ENCODE measurements at places on chromosomes 4 and X.

DNA sequence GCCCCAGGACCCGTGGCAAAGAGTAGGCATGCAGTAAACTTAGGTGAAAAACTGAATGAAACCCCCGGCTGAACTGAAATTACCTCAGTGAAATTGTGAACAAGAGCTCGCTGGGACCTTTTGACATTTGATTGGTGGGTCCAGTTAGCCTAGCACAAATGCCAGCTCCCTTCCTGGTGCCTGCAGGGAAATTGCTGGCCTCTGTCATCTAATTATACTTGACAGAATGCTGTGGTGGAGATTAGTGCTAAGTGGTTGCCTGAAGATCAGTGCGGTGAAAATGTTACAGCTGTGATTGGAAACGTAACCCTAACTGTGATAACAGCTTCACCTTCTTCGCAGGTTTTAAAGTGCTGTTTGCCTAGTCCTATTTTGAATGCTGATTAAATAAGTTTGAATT lies 43.0 kb downstream of the ADD1 start:
- no peak for DNase-seq

DNA sequence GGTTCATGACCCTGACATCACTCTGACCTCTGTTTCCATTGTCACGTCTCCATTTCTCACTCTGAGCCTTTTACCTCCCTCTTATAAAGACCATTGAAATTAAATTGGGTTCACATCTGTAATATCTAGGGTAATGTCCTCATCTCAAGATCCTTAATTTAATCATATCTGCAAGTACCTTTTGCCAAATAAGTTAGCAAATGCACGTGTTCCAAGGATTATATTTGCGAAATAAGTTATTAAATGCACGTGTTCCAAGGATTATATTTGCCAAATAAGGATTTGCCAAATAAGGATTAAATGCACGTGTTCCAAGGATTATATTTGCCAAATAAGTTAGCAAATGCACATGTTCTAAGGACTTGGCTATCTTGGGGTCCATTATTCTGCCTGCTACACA lies 938.0 kb downstream of the NLGN4X start:
- no peak for DNase-seq

GRCh38 chr4:69092980-69093568 lies 3.2 kb upstream of the UGT2B7 start:
- DNase-seq = no peak

- no peak for DNase-seq
These were observed 30.2 kb downstream of the KIAA0232 start for GRCh38 chr4:6812766-6813165.
